Tibial artery (tissue), 4 donors: ENCODE measurements at places on chromosomes 1 and 21.
A peak's percentile ranks its signal among the peaks of the same experiment; 100 is the strongest.

- DNase-seq: no peak
Measured at GRCh38 chr1:152444045-152444444, 30.0 kb upstream of the CRNN start.

GRCh38 chr21:45405819-45406762 is 1.1 kb downstream of the COL18A1 start:
- peak; percentile 67 for DNase-seq

DNA sequence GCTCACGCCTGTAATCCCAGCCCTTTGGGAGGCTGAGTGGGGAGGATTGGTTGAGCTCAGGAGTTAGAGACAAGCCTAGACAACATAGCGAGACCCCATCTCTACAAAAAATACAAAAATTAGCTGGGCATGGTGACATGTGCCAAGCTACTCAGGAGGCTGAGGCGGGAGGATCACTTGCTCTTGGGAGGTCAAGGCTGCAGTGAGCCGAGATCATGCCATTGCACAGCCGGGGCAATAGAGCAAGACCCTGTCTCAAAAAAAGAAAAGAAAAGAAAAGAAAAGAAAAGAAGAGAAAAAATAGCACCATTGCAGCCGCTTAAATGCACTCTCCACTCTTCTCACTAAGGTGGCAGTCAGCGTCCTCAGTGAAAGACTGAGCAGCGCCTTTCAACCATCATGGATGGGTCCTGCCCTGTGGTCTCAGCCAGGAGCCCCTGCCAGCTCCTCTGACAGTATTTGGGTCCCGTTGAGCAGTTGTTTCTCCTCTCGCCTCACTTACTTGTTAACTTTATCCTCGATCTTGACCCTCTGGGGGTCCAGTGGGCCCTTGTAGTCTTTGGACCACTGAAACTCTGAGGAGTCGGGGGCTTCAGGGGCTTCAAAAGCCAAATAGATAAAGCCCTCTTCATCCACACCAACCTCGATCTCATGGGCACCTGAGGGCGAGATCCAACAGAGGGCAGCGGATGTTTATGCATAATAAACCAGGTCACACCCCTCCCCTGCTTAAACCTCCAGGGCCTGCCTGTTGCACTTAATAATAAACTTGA is 36.9 kb downstream of the MYOM3 start:
- no peak for DNase-seq

DNA sequence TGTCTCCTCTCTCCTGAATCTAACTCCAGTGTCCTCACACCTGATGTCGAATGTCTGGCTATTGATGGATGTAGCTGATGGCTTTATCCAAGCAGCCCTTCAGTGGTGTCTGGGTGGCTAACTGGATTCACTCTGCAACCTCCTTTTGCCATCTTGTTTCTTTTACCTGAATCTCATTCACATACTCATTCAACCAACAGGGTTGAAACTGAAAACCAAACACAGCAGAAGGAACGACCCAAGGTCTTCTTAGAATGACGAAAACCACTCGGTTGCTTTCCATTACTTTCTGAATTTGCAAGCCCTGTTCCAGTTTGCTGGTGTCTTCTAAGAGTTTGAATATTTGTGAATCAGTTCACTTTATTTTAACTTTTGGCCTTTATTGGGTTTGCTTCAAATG is 424.3 kb upstream of the CXADR start:
- no peak for DNase-seq

- DNase-seq: no peak
Measured at GRCh38 chr1:8951231-8951630, 5.6 kb downstream of the CA6 start.

DNA sequence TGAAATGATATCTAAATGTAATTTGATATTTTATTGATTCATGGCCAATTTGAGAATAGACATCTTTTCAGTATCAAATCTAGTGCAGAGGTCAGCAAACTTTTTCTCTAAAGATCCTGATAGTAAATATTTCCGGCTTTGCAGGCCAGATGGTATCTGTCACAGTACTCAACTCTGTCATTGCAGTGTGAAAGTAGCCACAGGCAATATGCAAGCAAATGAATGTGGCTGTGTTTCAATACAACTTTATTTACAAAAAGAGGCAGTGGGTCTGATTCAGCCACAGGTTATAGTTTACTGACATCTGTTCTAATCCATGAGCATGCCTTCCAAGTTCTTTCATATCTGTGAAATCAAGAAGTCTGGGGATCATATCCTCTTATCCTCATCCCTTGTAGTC is 221.2 kb downstream of the PRDM2 start:
- no peak for DNase-seq

DNA sequence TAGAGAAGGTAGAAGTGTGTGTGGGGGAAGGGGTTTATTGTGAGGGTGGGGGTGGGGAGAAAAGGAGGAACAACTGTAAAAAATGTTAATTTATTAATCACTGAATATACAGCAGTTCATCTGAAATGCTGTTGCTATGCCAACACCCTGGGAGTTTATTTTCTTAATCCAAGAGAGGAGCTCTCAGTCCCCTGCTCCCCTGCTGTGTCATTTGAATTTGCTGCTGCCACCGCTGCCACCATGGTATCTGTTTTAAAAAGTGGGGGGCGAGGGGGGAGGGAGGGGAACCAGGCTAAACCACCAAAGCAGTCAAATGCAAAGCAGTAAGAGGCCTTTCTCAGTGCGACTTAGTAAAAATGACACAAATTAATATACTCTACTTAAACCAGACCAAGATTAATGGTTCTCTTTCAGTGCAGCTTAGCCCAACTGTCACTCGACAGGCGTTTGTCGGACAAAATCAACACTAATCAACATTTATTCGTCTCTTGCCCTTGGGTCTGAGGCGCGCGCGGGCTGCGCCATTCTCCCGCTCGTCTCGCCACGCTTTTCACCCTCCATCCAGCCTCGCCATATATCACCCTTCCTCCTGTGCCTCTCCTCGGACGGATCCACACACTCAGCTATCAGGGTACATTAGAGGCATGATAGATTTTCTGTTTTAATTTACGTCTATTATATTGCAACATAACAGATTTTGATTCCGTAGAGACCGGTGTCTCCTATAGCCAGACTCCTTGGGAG is 76.2 kb downstream of the PBX1 start:
- DNase-seq: no peak

- DNase-seq: no peak
Measured at GRCh38 chr21:35779690-35780570, 280.4 kb downstream of the SETD4 start.

- no peak for DNase-seq
Measured at GRCh38 chr1:244761279-244761678, 74.2 kb upstream of the COX20 start.

DNA sequence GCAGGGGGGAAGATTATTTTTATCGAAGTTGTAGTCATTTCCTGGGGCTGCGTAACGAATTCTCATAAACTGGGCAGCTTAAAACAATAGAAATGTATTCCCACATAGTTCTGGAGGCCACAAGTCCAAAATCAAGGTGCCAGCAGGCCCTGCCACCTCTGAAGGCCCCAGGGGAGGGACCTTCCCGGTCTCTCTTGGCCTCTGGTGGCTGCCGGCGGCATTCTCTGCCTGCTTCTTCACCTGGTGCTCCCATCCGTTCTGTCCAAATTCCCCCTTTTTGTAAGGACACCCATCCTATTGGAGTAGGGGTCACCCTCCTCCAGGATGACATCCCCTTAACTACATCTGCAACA is 92.8 kb downstream of the PDE9A start:
- DNase-seq: no peak

DNA sequence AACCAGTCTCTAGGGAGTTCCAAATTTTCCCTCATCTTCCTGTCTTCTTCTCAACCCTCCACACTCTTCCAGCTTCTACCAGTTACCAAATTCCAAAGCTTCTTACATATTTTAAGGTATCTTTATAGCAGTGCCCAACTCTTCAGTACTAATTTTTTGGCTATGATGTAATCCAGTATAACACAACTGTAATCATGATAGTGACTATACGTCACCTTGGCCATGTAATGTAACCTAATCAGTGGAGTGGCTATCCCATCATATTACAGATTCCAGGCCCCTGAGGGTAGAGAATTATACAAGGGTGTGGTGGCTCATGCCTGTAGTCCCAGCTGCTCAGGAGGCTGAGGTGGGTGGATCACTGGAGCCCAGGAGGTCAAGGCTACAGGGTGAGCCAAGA is 143.2 kb downstream of the CLEC20A start:
- DNase-seq: no peak

DNA sequence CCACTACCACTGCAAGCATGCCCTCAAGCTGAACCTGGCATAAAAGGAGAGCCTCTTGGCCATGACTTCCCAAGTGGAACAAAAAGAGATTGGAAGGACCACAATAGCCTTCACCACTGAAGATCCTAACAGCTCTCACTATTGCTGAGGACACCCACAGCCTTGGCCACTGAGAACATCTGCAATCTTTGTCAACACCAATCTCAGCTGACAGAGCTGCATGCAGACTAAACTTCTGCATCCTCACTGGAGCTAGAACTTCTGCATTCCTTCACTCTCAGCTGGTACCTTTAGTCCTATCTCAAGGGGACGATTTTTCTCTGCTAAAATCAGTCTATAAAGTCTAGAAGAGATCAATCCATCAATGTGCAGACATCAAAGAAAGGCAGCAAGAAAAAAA is 8.3 kb upstream of the FCRL2 start:
- DNase-seq: no peak
